Activated CD8-positive, alpha-beta memory T cell treated with anti-CD3 and anti-CD28 coated beads, Interleukin-2, amount 10 ng/mL, durations not matched to agents 7 days and 5 days (primary cell): ENCODE measurements at places on chromosomes 2 and 18.

- DNase-seq: no peak
These were observed 3.7 kb upstream of the AFF3 start for GRCh38 chr2:100145893-100146656.

GRCh38 chr2:121480826-121481225, 49.9 kb upstream of the RNU4ATAC start:
- no peak for DNase-seq

DNA sequence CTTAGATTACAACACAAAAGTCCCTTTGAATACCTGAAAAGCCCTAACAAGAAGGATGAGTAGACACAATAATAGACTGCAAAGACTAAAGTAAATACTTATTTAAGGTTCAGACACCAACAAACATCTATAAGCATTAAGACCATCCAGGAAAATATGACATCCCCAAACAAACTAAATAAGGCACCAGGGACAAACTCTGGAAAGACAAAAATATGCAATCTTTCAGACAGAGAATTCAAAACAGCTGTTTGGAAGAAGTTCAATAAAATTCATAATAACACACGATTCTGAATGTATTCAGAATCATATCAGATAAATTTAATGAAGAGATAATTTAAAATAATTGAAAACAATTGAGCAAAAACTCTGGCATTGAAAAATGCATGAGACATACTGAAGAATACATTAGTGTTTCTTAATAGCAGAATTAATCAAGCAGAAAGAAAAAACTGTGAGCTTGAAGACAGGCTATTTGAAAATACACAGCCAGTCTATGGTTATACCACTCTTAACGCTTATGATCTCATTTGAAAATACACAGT, 1388.8 kb downstream of the DSC3 start:
- DNase-seq: no peak

DNA sequence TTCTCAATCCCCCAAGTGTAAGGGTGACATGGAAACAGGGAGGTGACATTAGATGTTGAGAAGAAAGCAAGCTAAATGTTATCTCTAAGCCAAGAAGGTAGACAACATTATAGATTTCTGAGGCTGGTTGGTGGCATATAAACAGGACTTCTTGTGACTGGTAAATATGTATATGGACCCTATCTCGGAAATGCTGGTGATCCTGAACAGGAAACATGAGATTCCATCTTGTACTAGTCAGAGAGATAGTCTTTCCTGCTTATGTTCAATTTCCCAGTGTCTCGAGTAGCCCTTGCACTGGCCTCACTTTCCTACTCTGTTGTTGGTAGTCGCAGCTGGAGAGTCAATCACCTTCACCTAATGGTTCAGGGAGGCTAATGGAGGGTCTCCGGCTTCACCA, 26.8 kb downstream of the MOGAT1 start:
- DNase-seq: no peak

- DNase-seq: peak; percentile 27
These were observed 254.5 kb downstream of the TFCP2L1 start for GRCh38 chr2:121030523-121030922.

GRCh38 chr2:120226316-120226715, 3.1 kb upstream of the TMEM185B start:
- no peak for DNase-seq

GRCh38 chr2:226763320-226763719, 36.3 kb downstream of the IRS1 start:
- DNase-seq: no peak

- no peak for DNase-seq
These were observed 147.6 kb downstream of the HDAC4 start for GRCh38 chr2:239253264-239253663.

- DNase-seq: no peak
These were observed 13.9 kb downstream of the RAB31 start for GRCh38 chr18:9721893-9722550.

DNA sequence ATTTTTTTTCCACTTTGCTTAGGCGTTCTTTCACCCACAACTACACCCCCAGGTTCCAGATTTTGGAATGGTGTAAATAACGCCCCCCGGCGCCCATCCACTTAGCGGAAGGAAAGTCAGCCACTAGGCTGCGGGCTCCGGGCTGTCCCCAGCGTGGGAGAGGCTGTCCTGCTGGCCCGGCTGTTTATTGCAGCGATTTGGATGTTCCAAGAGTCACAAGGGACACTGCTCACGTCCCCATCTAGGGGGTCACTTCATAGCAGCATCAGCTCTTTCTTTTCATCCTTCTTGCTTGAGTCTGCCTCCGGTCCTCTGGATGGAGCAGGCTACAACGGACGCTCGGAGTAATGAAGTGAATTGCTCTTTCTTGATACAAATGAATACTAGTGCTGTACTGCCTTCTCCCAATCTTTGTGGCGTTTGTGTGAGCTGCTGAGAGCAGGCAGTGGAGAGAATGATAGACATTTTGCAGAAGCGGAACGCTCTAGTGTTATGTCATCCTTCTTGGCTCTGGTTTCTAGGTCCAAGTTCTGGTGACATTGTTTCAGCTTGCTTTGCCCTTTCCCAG, 50.7 kb upstream of the PAIP2B start:
- DNase-seq: peak; percentile 44

DNA sequence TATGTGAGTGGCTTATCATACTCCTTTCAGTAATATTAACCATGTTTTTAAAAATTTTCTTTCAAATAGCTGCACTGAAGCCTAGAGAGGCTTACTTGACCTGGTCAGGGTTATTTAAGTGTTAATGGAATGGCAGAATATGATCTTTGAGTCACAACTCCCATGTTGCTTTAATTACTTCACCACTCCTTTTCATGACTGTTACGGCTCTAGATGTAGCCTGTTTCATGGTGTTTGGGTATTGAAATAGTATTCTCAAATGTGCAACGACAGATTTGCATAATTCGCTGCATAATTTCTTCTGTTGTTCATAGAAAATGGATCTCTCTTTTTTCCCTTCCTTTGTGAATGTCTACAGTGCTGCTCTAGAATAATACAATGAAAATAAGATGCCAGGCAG, 51.6 kb upstream of the PLA2R1 start:
- DNase-seq: no peak

- DNase-seq: no peak
These were observed 215.7 kb downstream of the MCFD2 start for GRCh38 chr2:46699934-46700256.

GRCh38 chr18:12883372-12883683, 709 bp downstream of the PTPN2 start:
- peak; percentile 49 for DNase-seq

DNA sequence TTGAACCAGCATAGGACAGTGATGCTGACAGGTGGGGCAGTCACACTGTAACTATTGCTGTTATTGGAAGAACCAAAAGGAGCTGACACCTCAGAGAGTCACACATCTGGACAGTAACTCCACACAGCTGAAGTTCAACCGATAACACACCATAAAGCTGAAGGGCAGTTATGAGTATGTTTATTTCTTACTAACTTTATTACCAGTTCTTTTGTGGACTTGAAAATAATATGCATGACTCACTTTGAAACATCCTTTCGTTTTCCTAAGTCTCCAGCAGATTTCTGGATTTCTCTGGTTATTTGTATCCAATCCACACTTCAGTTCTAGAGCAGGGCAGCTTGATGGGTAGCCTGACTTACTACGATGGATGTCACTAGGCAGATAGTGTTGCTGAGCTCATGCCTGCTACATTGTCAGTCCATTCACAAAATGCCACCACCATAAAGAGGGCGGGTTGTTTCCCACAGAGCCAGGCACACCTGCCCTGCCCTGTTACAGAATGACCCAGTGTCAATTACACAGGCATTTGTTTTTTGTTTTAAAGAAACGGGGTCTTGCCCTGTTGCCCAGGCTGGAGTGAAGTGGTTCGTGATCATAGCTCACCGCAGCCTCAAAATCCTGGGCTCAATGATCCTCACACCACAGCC, 8.4 kb upstream of the AGBL5 start:
- DNase-seq: no peak

GRCh38 chr2:206799083-206799482, 33.7 kb downstream of the FASTKD2 start:
- DNase-seq: no peak

- DNase-seq: no peak
These were observed 157.6 kb downstream of the LPIN1 start for GRCh38 chr2:11904029-11904428.

- no peak for DNase-seq
These were observed 178.7 kb downstream of the LCLAT1 start for GRCh38 chr2:30625701-30626100.

DNA sequence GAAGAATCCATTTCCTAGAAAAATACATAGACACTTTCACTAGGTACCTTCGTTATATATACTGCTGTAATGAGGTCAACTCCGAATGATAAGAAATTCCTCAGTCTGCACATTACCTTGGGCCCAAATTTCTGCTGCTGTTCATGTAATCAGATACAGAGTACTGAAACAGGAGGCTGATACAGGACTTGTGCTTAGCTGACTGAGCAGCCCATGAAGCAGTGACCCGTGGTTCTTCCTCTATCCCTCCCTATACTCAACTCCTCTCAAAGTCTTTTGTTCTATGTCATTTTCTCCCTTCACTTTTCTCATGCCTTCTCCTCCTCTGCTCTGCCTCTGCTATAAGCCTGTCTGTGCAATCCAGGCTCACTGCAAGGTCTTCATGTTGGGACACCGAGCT, 57.5 kb upstream of the ST8SIA5 start:
- DNase-seq: no peak

- DNase-seq: no peak
These were observed 750.8 kb upstream of the ACVR2A start for GRCh38 chr2:147094077-147094476.

DNA sequence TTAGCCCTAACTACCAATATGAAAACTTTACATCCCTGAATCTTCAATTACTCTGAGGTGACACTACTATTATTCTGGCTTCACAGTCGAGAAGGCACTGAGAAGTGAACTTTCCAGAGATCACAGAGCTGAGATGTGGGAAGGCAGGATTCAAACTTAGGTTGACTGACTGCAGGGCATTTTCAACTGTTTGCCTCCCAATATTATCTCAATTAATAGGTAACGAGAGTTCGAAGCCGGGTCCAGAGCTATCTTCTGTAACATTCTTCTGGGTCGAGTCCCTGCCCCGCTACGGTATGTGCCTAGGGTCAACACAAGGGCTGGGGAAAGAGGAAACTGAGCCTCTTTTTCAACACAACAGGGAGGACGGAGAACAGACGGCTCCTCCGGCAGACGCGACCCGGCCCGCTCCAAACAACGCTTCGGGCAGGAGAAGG, 740 bp downstream of the CHMP3 start:
- no peak for DNase-seq

- peak; percentile 59 for DNase-seq
These were observed 21.8 kb downstream of the ATG4B start for GRCh38 chr2:241659150-241659739.

DNA sequence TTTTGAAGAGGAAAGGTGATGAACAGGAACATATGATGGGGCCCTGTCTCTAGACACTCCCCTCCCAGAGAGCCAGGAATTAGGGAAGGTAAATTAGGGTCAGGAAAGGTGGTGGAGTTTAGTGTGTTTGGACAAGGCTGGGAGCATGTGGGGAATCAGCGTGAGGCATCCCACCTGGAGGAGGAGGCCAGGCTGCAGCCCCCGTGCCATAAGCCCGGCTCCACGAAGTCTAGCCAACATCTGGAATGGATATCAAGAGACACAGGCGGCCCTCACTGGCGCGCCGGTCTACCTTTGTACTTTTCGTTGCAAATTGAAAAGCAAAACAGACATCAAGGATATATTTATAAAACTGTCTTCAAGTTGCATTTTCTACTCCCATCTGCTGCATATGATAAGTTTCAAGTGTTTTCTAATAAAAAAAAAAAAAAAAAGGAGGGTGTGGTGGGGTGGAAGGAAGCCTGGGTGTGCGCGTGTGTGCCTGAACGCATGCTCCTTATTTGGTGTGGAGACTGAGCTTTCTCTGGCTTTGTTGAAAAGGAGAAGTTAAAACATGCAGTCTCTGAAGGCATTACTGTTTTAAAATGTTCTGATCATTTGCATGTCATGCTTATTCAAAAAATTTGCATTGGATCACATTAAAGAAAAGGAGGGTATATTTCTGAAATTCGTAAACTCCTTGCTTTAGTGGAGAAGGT, 546.7 kb upstream of the ID2 start:
- no peak for DNase-seq

GRCh38 chr2:37645362-37645761, 26.1 kb downstream of the CDC42EP3 start:
- no peak for DNase-seq

DNA sequence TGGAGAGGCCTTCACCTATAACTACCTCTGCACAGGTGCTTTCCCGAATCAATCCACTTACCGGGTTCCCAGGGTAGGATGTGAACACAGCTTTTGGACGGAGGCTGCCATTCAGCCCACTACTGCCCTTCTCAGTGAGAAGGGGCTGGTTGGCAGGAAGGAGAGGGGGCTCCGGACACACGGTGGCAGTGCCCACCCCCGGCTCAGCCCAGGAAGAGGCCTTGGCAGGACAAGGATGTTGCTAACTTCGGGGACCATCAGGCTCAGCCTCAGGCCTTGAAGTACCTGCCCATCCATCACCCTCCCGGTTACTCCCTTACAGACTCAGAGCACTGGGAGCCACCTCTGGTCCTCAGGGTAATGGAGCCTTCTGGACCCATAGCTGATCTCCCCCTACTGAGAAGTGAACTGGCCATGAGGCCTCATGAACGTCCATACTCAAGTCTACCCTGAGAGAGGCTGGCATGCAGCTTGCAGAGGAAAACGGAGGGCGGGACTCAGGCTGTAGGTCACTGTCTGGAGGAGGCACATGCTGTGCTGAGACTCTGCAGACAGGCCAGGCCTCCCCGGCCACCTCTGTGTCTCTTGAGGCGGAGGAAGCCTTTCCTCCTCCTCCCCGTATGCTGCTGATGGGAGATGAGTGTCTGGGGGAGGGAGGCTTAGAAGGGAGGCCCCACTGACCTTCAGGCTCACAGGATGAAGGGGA, 191.0 kb downstream of the TWIST2 start:
- no peak for DNase-seq

DNA sequence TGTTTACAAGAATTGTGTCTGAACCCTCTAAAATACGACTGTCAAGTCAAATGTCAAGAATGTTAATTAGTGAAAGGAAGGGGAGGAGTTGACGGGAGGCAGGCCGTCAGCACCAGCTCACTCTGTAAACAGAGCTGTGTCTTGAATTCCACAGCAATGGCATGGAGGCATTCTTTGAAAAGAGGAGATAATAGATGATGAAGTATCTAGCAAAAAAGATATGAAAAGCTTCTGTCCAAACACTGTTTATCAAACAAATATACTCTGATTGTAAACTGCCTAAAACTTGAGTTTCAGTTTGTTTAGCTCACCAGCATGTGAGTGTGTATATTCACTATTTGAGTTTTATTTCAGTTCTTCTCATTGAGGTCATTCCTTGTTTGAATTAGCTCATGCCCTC, 94.7 kb upstream of the CDC42EP3 start:
- no peak for DNase-seq
